Suppressor macrophage treated with lipopolysaccharide for 1 hour (primary cell): ENCODE measurements at places on chromosomes 6 and 20.

DNA sequence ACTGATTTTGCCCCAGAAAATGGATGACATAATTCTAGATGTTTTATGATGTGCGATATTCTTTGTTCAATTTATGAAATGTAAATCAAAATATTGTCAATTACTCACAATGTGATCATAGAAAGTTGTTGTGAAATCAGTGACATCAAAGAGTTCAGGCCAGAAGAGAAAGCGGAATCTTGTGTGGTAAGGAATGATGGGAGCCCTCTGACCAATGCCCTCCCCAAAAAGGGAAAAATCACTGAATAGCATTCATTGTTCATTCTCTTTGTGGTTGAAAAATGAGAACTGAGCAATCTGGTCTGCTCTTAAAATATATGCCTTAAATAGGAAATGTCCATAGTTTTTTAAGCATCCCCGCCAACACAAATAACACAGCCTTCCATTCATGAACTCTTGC, 247.1 kb upstream of the GRIK2 start:
- no peak for DNase-seq

DNA sequence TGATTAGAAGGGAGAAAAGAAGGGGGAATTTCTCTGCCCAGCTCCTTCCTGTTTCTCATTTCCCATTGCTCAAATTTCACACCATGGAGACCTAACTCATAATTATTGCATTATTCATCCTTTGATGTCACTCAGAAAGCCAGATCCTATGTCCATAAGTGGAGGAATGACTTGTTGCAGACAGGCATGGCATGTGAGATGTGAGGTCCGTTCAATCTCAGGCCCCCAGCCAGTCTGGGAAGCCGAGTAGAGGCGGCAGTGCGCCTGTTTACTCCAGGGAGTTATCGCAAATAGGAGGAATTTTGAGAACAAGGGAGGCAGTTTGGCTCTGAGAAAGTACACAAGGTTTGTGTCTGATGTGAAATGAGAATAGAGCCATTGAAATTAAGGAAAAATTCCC, 26.9 kb upstream of the MOCS1 start:
- DNase-seq, result no peak

DNA sequence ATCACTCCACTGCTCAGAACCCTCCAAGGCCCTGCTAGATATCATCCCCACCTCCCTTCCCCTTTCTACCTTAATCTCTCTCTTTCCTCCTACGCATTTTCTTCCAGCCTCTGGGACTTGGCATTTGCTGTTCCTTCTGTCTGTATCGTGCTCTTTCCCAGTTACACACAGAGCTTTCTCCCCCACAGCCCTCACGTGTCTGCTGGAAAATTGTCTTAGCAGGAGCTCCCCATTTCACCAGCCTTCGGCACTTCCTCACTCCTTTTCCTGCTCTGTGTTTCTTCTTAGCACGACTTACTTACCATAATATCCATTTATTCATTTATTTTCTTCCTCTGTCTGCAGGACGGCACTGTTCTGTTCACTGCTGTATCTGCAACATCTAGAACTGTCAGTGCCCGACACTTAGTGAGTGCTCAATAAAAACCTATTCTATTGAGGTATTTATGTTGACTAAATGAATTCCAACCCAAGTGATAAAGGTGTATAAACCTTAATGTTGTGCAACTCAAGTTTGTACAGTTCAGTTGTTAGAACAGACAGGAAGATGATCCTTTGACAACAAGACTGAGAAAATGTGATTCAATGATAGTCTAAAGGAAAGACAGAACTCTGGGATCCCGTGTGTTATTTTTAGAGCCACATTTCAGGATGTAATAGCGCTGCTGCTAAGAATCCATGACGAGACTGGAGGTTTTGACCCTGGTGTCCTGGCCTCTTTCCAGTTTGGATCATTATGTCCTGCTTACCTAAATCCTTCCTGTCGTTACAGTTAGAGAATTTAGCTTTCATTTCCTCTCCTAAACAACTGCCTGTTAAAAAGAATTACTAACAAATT, 170.1 kb upstream of the LAMP5 start:
- no peak for DNase-seq

DNA sequence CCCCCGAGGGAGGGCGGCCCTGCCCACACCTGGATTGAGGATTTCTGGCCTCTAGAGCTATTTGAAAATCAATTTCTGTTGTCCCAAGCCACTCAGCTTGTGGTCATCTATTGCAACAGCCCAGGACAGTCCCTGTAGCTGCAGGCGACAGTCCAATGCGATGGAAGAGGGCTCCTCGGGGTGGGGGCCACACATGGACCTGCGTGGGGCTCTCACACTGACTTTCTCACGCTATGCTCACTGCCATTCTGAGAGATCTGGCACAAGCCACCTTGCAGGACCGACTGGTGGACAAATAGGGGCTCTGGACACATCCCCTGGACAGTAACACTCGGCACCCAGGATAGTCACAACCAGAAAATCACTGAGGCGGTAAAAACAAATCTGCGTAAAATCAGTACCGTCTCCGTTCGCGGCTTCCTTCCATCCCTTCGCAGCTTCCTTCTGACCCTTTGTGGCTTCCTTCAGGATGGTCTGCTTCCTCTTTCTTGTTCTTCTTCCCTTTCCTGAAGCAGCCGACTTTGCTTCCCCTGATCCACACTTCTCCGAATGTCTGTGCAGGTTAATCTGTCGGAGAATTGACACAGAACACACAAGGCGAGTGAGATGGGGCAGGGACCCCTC, 21.8 kb downstream of the CTCFL start:
- peak; percentile 64 for DNase-seq

DNA sequence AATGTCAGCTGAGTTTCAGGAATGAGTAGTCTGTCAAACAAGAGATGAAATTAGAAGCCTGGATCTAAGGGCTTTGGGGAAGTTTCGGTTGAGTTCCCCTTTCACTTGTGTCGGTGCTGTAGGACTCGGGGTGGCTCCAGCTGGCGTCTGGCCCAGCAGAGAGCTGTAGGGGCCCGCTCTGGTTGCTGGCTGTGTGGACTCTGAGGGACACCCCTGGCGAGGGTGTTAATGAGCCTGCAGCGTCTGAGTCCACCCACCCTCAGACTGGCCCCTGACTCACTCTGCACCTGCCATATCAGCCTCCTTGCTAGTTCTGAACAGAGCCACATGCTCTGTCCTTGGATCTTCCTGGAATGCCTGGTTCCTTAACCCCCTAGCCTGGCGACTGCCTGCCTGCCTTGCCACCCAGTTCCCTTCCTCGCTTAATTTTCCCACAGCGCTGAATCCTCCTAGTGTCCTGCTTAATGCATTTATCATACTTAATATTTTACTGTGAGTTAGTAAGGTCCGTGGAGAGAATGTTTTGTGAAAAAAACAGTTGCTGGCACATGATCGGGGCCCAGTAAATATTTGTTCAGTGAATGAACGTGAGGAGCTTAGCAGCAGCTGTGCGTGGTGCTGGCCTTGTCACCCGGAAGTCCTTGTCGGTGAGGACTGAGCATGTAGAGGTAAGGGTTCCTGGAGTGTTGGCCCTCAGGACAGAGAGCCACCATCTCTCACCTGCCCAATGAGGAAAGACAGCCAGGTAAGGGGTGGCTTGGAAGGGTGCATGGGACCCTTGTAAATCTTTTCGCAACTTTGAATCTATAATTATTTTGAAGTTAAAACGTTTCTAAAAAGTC, 1.6 kb downstream of the DNAJC5 start:
- DNase-seq, result peak; percentile 92

- no peak for DNase-seq
Observed at GRCh38 chr6:7742223-7742785, 16.4 kb downstream of the BMP6 start.

GRCh38 chr6:70315079-70315751, 12.3 kb upstream of the COL9A1 start:
- DNase-seq, result no peak

DNA sequence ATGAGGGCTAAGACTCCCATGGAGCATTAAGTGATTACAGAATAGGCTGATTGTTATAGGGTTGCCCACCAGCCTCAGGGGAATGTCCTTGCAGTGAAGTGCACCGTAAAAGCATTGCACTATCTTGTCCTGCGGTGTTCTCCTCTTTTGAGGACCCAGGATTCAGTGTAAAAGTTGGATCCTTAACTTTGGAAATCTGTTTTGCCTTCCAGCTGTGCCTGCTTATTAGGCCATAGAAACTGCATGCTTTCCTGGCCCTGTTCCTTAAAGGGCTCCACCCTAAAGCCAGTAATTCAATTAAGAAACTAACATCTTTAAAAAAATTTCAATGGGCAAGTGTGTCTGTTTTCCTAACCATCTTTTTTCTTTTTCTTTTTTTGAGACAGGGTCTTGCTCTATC, 25.4 kb upstream of the NOTCH4 start:
- DNase-seq, result no peak

DNA sequence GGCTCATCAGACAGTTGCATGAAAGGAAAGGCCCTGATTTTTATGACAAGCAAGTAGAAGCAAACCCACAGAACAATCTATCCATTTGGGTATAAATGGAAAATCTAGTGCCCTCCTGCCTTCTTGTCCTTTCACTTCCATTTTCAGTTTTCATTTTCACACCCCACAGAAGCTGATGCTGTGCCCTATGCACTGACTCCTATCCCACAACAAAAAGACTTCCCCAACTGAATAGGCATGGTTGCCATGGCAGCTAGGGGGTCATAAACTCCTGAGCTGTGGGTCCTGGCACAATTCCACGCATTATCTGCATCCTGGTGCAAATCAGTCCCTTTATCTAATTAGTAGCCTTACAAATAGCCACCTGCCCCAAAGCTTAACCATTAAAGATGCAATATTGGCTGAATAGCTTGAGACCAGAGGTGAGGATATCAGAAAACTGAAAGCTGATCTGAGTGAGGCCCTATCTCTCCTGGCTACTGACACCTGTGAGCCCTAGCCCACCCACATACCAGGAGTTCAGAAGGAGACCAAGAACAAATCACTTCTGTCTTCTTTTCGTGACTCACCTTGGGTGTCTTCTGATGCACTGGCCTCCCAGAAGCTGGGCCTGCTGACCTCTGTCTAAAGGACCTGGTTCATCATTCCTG, 34.9 kb upstream of the HEY2 start:
- DNase-seq, result no peak

DNA sequence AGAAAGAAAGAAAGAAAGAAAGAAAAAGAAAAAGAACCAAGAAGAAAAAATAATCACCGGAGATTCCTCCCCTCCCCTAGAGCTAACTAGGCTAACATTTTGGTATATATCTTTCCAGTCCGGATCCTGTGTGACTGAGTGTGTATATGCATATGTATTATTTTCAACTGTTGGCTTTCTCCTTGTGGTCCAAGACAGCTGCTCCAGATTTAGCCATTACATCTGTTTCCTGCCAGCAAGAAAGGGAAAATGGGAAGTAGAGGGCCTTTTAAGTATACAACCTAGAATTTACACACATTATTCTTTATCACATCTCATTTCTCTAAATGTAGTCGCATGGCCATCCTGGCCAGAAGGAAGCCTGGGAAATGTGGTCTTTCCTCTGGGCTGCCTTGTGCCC, 15.2 kb downstream of the SLC52A3 start:
- DNase-seq, result no peak
